Left kidney (tissue), 8 donors: ENCODE measurements at places on chromosomes 12 and 14.

DNA sequence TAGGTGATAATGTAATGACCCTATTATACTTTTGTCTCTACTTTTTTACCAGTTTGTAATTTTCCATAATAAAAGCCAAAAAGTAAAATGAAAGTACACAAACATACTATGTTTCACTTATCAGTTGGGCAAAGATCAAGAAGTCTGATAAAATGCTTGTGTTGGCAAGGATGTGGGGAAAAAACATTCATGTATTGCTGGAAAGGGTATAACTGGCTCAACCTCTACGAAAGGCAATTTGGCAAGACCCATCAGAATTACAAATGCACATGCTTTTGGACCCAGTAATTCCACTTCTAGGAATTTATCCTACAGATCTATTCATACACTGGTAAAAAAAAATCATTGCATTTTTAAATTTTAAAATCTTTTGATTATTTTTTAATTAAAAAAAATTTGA, 68.0 kb downstream of the SPTB start:
- DNase-seq = no peak

GRCh38 chr14:89626233-89626806, 209.3 kb upstream of the FOXN3 start:
- DNase-seq = no peak

DNA sequence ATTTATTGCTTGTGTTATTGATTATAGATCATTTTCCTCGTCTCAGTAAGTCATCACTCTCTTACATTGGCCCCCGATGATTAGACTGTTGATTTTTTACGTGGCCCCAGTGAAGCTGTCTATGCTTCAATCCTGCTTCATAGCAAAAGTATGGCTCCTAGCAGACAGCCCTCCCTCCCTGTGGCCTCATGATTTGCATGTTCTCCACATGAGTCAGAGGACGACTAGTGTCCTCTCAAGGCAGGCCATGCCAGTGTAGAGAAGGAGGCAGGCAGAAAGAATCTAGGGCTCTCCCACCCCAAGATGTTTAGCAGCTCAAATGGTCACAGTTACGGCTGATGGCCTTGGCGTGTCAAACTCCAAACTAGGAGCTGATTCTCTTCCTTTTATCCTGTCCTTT, 59.6 kb downstream of the FIGNL2 start:
- DNase-seq = no peak

GRCh38 chr14:95993768-95994592, 45.2 kb upstream of the C14orf132 start:
- peak; percentile 63 for DNase-seq

DNA sequence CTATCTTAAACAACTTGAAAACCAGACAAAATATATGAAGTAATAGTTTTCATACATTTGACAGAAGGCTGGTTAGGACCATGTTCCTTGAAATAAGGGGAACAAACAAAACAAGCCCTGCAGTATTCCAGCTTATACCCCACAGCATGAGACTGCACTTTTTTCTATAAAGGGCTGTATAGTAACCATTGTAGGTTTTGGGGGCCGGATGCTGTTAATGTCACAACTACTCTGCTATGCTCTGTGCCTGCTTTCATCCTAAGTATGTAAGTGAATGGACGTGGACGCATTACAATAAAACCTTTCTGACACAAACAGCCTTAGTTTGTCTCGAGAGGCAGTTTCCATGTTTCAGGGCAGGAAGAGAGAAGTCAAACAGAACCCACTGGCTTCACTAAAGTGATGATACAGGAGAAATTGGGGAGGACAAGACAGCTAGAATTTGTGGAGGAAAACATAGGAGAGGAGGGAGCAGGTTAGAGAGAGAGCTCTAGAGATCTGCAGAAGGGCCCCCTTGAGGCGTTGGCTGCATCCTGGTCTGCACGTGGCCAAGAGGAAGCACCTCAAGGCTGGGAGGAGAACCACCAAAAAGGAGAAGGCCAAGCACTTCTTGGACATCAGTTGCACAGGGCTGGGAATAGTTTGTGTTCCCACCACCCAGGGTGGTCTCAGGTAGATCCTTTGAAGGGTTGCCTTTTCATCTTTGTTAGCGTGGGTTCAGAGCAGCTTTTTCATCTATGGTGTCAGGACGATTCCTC, 63.7 kb downstream of the TRAF3 start:
- no peak for DNase-seq

DNA sequence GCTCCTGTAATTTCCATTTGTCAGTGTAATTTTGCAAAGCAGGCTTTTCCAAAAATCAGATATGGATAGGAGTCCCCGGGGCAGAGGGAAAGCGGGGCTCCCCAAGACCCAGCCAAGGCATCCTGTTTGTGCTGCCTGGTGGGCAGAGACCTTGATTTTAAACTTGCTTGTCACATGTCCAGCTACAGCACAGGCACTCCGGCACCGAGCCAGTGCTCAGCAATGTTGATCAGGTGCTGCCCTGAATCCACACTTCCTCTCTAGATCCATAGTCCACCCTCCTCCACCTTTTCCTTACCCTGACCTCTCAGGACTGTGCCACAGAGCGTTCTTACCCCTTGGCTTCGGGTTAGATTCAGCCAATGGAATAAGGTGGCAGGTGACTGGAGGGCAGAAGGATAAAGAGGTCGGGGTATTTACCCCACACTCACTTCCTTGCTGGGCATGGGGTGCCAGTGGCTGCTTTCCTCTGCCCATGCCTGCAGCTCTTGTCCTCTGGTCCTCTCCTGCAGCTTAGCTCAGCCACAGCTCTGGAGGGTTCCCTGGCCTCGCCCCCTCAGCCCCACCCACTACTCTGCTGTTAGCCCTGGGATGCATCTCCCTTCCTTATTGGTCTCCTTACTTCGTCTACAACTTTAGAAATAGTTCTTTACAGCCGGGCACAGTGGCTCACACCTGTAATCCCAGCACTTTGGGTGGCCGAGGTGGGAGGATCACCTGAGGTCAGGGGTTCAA, 80.1 kb downstream of the IRF2BPL start:
- no peak for DNase-seq

DNA sequence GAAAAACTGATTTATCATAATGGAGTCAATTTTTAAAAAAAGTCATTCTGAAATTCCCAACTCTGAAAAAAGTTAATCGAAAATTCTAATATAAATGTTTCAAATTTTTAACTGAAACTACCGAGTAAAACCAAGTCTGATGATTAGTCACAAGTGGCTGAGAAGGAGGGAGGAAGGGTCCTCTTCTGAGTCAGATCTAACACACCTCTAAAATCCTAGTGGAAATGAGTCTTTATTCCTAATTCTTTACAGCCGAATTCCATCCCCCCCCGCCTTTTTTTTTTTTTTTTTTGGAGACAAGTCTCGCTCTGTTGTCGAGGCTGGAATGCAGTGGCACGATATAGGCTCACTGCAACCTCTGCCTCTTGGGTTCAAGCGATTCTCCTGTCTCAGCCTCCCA, 37.9 kb downstream of the RAD9B start:
- DNase-seq = no peak

DNA sequence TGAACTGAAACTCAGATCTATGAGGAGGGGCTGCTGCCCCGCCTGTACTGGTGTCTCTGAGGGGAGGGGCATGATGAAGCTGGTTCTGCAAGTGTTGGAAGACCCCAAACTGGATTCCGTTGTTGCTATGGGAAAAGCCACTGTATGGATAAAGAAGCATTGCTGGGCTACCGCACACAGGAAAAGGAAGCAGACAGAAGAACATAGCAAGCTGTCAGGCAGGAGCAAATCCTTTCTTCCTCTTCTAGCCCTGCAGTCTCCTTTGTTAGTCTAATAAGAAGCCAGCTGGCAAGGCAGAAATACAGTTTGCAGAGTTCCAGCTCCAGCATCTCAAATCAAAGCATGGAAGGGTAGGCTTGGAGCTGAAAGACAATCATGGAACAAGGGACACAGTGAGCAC, 26.3 kb upstream of the NR1H4 start:
- no peak for DNase-seq

DNA sequence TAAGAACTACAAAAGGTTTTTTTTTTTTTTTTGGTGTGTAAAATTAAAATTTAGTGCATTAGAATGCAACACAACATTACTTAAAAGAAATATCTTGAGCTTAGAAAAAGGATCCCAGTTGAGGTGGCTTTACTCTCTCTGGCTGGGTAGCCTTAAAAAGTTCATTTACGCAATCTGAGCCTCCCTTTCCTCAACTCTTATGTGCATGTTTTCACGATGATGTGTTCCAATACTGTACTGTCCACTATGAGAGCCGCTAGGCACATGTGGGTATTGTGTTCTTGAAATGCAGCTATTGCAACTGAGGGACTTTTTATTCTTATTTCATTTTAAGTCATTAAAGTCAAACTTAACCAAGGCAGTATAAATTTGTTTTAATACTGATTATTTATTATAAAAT, 460.9 kb upstream of the SYT1 start:
- DNase-seq = no peak

DNA sequence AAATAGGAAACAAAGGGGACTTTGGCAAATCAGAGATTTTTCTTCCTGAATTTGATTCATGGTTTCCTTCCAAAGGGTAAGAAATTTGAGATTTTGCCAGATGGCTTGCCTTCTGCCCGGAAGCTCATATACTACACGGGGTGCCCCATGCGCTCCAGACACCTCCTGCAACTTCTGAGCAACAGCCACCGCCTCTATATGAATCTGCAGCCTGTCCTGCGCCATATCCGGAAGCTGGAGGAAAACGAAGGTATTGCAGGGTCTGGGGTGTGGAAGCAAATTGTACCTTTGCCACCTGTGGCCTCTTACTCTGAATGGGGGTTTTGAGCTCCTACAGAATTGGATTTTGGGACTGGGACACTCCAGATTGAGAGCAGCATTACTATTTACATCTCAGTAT, 63.5 kb downstream of the FRMD6 start:
- no peak for DNase-seq

GRCh38 chr14:92653162-92653651, 95.2 kb downstream of the LGMN start:
- no peak for DNase-seq

DNA sequence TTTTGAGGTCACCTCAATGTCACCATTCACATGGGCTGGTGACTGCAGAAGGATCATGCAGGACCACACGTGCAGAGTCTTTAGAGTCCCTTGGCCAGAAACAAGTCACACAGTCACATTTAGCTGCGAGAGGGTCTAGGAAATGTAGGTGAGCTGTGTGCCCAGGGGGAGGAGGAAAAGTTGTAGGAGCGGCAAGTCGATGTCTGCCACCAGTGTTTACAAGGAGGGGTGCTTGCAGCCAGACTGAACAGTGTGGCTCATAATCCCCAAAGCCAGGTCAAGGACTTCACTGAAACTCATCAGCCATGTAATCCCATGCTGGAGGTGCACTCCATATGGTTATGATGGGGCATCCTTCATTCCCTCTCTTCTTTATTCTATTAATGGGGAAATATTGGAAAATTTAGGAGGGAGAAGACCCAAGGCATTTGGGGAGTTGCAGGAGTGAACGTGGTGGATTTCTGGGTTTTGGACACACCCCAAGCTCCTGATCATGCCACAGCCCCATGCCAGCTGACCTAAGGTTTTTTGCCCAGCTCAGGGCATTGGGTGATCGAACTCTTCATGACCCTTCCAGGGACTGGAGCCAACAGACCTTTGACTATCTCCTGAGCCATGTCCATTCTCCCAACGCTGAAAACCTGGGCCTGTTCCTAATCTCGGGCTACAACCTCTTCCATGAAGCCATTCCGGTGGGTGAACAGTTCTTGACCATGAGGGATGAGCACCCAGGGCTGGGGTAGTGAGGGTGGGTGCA, 7.2 kb downstream of the DAO start:
- DNase-seq = no peak

DNA sequence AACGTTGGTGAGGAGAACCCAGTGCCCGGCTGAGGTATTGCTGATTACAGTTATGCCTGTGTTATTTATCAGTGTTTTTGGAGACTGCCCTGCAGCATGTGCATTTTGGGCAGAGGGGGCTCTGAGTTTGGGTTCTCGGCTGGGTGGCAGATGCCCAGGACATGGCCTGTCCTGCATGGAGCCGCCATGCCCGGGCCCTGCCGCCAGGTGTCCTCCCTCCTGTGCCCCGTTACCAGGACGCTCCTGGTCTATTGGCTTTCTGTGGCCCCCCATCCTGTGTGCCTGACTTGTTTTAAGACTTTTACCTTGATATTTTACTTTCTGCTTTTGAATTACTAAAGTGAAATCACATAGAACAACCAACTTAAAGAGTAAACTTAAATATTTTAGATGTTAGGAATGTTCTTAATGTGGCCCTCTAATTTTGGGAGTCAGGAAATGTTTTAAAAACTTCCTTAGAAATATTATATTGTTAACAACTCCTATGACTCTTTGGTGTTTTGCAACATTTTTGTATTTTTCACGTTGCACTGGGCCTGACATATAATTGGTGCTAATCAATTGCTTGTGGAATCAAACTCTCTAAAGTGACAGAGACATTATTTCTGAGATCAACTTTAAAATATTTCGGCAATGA, 51.8 kb downstream of the PRIMA1 start:
- no peak for DNase-seq

DNA sequence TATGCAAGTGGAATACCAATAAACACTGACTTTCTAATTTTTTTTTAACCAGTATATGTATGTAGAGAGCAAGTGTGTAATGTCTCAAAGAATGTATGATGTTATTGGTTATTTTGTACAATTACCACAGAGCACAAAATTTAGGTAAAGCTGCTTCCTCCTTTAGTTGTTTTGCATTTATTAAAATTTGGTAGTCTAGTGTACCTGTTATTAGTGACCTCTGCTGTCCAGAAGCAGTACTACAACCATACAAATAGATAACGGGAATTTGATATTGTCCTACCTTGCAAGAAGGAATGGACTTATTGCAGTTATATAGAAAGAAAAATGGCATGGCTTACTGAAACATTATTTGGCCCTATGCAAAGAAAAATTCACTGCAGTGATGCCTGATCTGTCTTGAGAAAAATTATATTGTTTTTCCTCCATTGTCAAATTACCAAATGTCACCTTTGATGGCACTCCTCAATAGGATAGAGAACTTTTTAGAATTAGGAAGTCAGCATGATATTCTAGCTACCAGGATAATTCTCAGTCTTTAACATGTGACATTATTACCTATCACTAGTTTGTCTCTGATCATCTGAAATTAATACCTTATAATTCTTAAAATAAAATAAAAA, 153.9 kb upstream of the RMST start:
- DNase-seq = peak; percentile 58

- no peak for DNase-seq
Measured at GRCh38 chr12:122032580-122032979, 10.9 kb downstream of the BCL7A start.

DNA sequence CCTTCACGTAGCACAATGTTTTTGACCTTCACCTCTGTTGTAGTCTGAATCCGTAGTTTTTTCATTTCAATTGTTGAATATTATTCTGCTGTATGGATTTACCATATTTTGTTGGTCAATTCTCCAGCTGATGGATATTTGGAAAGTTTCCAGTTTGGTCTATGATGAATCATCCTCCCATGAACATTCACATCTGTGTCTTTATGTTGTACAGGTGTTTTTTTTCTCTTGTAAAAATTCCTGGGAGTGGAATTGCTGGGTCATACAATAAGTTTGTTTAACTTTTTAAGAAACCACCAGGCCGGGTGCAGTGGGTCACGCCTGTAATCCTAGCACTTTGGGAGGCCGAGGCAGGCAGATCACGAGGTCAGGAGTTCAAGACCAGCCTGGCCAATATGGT, 36.7 kb upstream of the GNG2 start:
- no peak for DNase-seq

GRCh38 chr12:116799955-116800354, 61.8 kb downstream of the RNFT2 start:
- DNase-seq = no peak

GRCh38 chr14:99601361-99601831, 2.6 kb downstream of the CCDC85C start:
- no peak for DNase-seq
